GM13976 (cell line): ENCODE measurements at places on chromosomes 1 and 21.

- DNase-seq: no peak
These were observed 4.9 kb downstream of the UCHL5 start for GRCh38 chr1:193054169-193054675.

GRCh38 chr1:193419295-193419694 lies 232.9 kb upstream of the B3GALT2 start:
- no peak for DNase-seq

DNA sequence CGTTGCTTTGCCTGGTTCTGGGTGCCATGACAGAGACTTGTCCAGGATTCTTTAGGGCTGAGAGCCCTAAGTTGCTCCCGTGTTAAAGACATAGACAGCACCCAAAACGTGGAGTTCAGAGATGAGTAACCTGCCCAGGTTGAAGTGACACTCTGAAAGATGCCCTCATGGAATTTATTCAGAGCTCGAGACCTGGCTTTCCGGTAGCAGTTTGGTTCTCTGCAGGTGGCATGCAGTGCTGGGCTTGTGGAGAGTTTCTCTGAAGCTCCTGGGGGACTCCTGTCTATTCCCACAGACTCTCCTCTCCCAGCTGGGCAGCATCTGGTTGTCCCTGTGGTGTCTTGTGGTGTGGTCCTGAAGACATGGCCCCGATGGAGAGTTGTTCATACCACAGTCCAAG lies 241.0 kb downstream of the RHOU start:
- no peak for DNase-seq

DNA sequence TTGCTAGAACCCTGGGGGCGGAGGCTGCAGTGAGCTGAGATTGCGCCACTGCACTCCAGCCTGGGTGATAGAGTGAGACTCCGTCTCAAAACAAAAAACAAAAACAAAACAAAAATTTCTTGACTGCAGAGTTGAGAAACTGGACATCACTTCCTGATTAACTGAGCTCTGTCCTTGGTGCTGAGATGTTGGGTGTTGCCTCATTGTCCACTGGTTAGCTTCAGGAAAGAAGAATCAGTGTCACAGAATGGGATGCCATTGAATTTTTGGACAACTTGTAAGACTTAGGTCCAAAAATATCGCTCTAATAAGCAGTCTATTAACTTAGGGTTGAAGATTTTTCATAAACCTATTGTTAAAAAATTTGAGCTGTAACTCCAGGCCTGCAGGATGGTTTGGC lies 23.8 kb upstream of the KCNA10 start:
- DNase-seq: no peak

DNA sequence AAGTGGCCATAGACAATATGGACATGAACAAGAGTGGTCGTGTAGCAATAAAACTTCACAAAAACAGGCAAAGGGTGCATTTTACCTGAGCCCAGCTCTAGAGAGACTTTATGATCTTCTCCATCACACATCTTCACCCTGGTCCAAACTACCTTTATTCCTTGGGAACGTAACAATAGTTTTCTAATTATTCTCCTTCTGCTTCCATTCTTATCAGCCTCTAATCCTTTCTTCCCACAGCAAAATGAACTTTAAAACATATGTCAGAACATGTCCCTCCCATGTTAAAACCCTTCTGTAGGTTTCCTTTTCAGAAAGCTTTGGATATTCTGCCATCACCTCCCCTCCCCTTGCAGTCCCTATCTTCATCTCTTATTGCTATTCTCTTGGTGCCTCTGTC lies 395.2 kb upstream of the PLXNA2 start:
- no peak for DNase-seq

GRCh38 chr1:85122169-85122568 lies 73.9 kb upstream of the MCOLN3 start:
- no peak for DNase-seq

GRCh38 chr1:62467092-62467491 lies 30.2 kb downstream of the USP1 start:
- no peak for DNase-seq

- no peak for DNase-seq
These were observed 104.7 kb upstream of the KCNK2 start for GRCh38 chr1:214977700-214978374.

DNA sequence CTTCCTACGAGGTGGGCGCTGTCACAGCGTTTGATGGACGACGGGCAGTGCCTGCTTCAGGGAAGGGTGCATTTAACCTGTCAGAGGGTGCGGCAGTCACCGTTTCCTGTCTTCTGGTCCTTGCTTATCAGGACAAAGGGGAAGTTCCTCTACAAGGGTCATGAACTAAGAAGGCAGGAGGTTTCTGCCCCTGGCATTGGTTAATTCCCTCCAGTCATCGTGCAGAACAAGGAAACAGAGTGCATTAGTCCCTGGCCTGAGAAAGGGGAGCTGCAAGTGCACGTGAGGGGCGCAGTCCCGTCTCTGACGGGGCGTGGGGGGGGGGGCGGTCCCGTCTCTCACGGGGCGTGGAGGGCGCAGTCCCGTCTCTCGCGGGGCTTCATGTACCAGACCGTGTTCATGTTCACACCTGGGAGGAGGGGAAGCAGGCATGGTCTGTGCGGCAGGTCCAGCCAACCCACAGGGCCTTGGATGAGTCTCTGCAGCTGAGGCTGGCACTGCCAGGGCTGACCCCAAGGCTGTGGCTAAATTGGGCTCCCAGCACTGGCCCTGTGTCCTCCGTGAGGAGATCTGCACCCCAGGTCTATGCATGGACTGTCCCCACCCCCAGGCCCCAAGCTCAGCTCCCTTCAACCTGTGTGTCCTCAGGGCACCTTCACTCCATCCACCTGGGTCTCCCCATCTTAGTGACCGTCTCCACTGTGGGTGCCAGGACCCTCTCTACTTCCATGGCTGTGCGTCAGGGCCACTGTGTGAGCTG lies 89.2 kb upstream of the COL6A1 start:
- DNase-seq: peak; percentile 49

- DNase-seq: no peak
These were observed 36.7 kb upstream of the KIRREL1 start for GRCh38 chr1:157956732-157957131.

DNA sequence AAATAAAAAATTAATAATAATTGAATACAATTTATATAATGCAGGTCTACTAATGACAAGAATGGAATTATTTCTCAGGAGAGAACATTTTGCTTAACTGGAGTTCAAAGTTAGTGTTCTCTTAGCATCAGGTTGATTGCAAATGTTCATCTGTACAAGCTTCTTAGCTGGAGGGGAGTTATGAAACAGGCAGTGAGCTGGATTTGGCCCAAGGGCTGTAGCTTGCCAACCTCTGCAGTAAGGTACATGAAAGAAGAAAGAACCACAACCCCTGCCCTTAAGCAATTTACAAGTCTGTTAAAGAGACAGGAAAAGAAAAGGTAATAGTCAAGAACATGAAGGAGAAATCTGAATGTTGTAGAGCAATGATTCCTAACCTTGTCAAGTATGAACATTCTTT lies 17.0 kb downstream of the LPGAT1 start:
- DNase-seq: no peak

DNA sequence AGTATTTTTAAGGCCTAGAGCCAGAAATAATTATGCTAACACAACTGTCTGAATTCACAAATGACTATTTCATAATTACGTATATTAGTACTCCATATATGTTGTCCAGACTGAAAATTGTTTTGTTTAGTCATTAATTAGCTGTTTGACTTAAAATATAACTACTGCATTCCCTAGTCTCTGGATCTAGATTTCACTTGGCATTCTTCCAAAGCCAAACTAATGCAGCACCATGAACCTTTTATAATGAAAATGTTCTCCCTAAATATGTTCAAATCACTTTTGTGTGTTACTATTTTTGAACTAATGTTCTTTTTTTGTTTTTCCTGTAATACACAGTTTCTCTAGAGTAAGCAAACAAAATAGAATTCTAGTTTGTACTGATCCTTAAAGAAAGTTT lies 46.1 kb downstream of the CAMTA1 start:
- DNase-seq: no peak

DNA sequence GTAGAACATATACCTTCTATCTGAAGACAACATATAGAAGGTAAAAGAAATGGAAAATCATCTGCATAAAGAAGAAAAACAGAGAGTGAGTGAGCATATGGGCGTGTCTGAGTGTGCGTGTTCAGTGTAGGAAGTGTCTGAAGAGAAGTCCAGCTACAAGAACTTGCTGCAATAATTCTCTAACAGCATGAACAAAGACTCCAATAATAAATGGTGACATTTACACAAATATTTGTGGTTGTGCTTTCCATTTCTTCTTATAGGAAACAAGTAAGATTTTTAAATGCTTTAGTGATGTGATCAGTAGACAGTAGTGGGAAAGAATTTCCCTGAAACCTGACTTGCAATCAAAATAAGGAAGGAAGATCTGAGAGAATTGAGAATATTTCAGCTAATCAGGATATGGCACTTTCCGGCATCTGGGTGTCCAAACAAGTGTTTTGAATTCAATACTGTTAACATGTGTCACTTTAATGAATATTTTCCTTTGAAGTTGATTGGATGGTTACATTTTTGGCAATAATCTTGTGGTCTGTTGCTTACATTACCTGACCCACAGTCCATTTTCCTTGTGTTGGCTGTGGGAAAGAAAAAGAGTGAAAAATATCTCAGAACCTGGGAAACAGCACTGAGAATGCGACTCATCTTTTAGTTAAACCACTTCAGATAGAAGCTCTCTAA lies 154.0 kb downstream of the TGFB2 start:
- DNase-seq: no peak

GRCh38 chr21:31618696-31619430 lies 40.6 kb upstream of the SOD1 start:
- DNase-seq: no peak

- DNase-seq: peak; percentile 24
These were observed 10.5 kb upstream of the LELP1 start for GRCh38 chr1:153192697-153193096.

- no peak for DNase-seq
These were observed 1276.7 kb upstream of the PRMT6 start for GRCh38 chr1:105779727-105780126.

DNA sequence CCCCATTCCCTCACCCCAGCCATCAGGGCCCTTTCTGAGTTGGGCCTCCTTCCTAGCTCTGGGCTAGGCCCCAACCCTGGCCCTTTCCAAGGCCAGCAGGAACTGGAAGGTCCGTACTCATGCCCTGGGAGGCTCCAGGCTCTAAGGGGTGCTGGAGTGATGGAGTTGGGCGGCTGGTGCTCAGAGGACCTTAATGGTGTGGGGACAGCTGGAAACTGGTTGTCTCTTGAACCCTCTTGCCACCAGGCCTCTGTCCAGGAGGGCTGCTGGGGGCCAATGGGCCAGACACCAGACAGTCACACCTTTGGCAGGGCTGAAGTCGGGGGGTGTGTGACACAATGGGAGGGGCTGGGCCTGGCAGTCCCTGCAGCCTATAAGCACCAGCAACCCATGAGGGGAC lies 9.2 kb upstream of the PADI1 start:
- no peak for DNase-seq

DNA sequence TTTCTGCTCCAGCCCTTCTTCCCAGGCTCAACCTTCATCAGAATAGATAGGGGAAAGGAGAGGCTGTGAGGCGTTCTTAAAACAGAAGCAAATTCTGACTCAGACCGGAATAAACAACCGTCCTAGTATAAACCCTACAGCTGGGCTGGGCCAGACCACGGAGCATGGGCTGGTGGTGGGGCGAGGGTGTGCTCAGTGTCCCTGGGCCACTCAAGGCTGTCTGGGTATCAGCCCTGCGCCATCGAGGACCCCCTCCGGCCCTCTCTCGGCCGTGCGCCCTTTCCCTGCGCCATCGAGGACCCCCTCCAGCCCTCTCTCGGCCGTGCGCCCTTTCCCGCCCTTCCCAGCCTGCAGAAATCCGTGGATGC lies 36.0 kb downstream of the CAPN2 start:
- no peak for DNase-seq
